Naive thymus-derived CD4-positive, alpha-beta T cell (primary cell): ENCODE measurements at places on chromosomes 5 and 9. TPM values are rescaled to one million over a fixed set of nuclear protein-coding genes. Genes with fewer than 3 reads are reported as not detected.

DNA sequence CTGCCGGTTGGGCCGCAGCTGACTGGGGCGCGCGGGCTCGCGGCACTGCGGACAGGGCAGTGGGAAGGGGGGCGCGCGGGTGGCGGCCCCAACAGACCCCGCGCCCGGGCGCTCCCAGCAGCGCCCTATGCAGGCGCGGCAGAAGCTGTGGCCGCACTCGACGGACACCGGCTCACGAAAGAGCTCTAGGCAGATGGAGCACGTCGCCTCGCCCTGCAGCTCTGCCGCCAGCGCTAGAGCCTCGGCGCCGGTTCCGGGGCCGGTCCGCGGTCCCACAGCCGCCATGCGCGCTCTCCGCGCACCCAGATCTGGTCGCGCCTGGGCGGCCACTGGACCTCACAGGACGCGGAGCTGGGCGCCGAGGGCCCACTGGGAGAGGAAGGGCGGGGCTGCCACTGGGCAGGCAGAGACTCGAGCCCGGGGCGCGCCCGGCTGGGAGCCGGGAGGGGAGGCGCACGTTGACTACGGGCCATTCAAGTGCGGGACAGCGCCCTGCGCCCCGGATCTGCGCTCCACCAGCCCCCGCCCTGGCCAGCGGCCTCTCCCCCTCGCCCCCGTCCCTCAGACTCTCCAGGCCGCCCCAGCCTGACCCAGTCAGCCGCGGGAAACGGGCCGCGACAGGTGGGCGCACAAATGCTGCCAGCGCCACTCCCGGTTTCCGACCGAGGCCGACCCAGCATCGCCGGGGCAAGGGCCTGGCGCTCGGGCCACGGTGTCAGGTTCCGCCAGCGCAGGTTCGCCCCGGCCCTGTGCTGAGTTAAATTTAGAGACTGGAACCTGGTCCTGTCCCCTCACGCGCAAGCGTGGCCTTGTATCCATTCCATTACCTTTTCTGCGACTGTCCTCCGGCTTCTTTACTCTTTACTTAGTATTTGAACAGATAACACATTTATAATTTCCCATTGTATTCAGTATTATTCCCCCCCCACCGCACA is at the start of gene TRIM7:
TSS of gene TRIM7 (minus strand) at position 371 of the 935 bp plus-strand sequence. CDS start at position 285, 86 bp downstream.
- H3K4me3 ChIP-seq, result peak within 1 kb of the TSS; percentile 67
- H3K27ac ChIP-seq, result peak within 1 kb of the TSS; percentile 73
- peaks cover 11% of the 10 kb centered on the region for H3K4me1 ChIP-seq
- DNase-seq, result peak; percentile 54

- no peak for DNase-seq
- H3K27ac ChIP-seq, result no peak overlapping the region
- H3K4me1 ChIP-seq, result no peaks in the 10 kb centered on the region
- H3K27me3 ChIP-seq, result no peaks in the 10 kb centered on the region
- H3K36me3 ChIP-seq, result no peaks in the 10 kb centered on the region
Measured at GRCh38 chr9:82363198-82363597, 374.6 kb downstream of the SPATA31D1 start.

DNA sequence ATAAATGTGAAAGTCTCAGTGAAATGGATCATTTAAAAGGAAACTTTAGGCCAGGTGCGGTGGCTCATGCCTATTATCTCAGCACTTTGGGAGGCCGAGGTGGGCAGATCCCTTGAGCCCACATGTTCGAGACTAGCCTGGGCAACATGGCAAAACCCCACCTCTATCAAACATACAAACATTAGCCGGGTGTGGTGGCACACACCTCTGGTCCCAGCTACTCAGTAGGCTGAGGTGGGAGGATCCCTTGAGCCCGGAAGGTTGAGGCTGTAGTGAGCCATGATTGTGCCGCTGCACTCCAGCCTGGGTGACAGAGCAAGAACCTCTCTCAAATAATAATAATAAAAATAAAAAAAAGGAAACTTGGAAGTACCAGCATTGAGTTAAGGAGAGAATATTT is 176.1 kb downstream of the HSPA4 start:
- no peaks in the 10 kb centered on the region for H3K4me1 ChIP-seq
- no peaks in the 10 kb centered on the region for H3K36me3 ChIP-seq
- no peak overlapping the region for H3K4me3 ChIP-seq
- DNase-seq, result no peak
- H3K27me3 ChIP-seq, result no peaks in the 10 kb centered on the region

- no peak overlapping the region for H3K27ac ChIP-seq
- no peaks in the 10 kb centered on the region for H3K27me3 ChIP-seq
- peaks cover 3% of the 10 kb centered on the region for H3K36me3 ChIP-seq
- peaks cover 3% of the 10 kb centered on the region for H3K4me1 ChIP-seq
- no peak for DNase-seq
- no peak overlapping the region for H3K4me3 ChIP-seq
Measured at GRCh38 chr9:128335161-128335560, 5.2 kb upstream of the SLC27A4 start.

The ANKRD18B gene
- not detected for polyA plus RNA-seq

DNA sequence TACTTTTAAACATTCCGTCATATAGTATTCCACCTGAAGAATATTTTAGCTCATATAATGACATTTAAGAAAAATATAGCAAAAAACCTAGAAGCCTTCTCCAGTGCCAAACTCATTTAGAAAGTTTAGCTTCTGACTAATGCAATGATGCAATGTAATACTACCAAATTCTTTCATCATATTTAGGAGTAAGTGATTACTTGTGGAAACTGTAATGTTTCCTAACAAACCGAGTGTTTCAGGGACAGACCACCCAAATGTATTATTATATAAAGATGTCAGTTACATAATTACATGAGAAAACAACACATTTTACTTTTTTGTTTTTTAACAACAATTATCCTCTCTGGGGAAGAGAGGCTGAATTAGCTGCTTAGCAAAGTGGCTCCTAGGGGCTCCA is 316.2 kb downstream of the ARL15 start:
- H3K36me3 ChIP-seq, result no peaks in the 10 kb centered on the region
- no peak overlapping the region for H3K4me3 ChIP-seq
- no peak for DNase-seq
- H3K27me3 ChIP-seq, result no peaks in the 10 kb centered on the region
- no peaks in the 10 kb centered on the region for H3K4me1 ChIP-seq

DNA sequence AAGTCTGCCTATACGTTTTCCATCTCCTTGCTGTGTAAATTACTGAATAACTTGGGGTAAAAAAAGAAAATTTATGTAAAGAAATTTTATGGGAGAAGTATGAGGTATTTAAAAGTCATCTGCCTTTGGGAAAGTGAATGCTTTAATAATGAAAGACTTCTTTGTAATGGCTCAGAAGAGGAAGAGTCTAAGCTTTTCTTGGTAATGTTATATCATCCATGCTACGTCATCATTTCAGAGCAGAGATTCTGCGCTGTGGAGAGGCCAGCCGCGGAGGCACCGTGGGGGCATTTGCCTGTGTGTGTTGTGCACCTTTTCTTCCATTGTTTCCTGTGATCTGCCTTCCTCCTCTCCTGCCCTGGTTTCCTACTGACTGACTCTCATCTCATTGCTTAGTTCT is 78.2 kb downstream of the GOLM1 start:
- no peak for DNase-seq
- no peaks in the 10 kb centered on the region for H3K4me1 ChIP-seq
- H3K36me3 ChIP-seq, result peaks cover 10% of the 10 kb centered on the region
- no peak overlapping the region for H3K27ac ChIP-seq
- H3K4me3 ChIP-seq, result no peak overlapping the region

DNA sequence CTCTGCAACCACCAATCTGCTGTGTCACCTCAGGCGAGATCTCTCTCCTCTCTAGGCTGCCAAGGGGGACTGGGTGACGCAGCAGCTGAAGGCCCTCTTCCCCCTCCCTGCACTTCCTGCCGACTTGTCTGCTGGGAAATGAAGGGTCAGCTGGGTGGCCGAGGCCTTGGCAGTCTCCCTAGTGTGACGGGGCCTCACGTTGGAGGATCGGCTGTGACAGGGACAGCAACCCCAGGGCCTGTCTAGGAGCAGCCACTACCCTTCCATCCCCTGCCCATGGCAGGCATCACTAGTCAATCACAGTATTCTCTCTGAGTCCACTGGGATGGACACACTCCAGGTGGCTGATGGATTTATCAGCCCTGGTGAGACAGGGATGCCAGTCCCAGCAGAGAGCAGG is 107.3 kb upstream of the SARDH start:
- H3K4me3 ChIP-seq, result no peak overlapping the region
- H3K36me3 ChIP-seq, result no peaks in the 10 kb centered on the region
- no peaks in the 10 kb centered on the region for H3K4me1 ChIP-seq
- H3K27me3 ChIP-seq, result no peaks in the 10 kb centered on the region

- no peaks in the 10 kb centered on the region for H3K36me3 ChIP-seq
- H3K4me1 ChIP-seq, result no peaks in the 10 kb centered on the region
- H3K27me3 ChIP-seq, result no peaks in the 10 kb centered on the region
- no peak for DNase-seq
- H3K4me3 ChIP-seq, result no peak overlapping the region
Measured at GRCh38 chr5:4983701-4984100, 156.4 kb upstream of the ADAMTS16 start.

- DNase-seq, result no peak
- no peaks in the 10 kb centered on the region for H3K4me1 ChIP-seq
- H3K27ac ChIP-seq, result no peak overlapping the region
Measured at GRCh38 chr5:53733853-53734252, 173.4 kb downstream of the NDUFS4 start.

DNA sequence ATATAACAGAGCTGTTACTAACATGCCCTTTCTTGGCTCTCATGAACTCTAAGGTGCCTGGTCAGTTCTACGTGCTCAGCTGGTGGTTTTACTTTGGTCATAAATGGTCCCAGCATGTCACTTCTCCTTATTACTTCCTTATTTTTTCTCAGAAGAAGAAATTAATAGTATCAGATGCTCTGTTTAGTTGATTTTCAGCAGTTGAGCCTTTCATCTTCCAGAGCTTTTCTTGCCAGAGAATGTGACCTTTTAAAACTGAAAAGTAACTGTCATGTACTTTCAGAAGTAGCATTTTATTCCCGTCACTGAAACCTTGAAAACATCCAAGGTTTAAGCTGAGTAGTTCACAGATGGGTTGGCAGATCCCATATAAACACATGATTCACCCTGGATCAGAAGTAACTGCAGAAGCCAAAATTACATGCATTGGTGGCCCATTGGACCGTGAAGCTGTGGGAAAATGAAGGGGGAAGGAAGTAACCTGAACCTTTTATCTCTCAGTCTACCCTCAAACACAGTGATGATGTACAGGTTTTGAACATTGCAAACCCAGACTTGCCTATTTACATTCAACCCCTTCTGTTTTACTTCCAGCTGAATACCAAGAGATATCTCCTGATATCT is 50.5 kb downstream of the HACD4 start:
- no peak for DNase-seq
- H3K4me1 ChIP-seq, result no peaks in the 10 kb centered on the region
- no peak overlapping the region for H3K27ac ChIP-seq
- H3K27me3 ChIP-seq, result no peaks in the 10 kb centered on the region

The PCDHGA8 gene
- polyA plus RNA-seq, result not detected

DNA sequence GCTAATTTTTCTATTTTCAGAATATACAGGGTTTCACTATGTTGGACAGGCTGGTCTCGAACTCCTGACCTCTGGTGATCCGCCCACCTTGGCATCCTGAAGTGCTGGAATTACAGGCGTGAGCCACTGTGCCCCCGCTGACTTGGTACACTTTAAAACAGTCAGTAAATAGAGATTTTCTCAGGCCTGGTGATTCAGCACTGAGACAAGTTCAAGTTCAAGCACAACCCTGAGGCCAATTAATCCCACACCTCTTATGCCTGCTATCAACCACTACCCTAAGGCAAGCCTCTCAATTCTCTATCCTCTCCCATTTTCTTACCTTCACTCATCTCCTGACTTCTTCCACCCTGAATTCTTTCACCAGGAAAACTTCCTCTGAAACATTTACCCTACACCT is 18.9 kb downstream of the MUSK start:
- no peaks in the 10 kb centered on the region for H3K27me3 ChIP-seq
- H3K36me3 ChIP-seq, result no peaks in the 10 kb centered on the region
- no peak overlapping the region for H3K27ac ChIP-seq
- no peaks in the 10 kb centered on the region for H3K4me1 ChIP-seq

The HAND1 gene
- not detected for polyA plus RNA-seq

The PDZD2 gene
- polyA plus RNA-seq, result 1.5 TPM

- DNase-seq, result no peak
- no peaks in the 10 kb centered on the region for H3K36me3 ChIP-seq
- no peaks in the 10 kb centered on the region for H3K4me1 ChIP-seq
- no peaks in the 10 kb centered on the region for H3K27me3 ChIP-seq
Measured at GRCh38 chr9:117795271-117795670, 91.1 kb downstream of the TLR4 start.

GRCh38 chr9:88922091-88922490 is 69.2 kb upstream of the S1PR3 start:
- no peak overlapping the region for H3K27ac ChIP-seq
- no peaks in the 10 kb centered on the region for H3K36me3 ChIP-seq
- H3K27me3 ChIP-seq, result no peaks in the 10 kb centered on the region
- H3K4me3 ChIP-seq, result peak overlapping the region; percentile 26

DNA sequence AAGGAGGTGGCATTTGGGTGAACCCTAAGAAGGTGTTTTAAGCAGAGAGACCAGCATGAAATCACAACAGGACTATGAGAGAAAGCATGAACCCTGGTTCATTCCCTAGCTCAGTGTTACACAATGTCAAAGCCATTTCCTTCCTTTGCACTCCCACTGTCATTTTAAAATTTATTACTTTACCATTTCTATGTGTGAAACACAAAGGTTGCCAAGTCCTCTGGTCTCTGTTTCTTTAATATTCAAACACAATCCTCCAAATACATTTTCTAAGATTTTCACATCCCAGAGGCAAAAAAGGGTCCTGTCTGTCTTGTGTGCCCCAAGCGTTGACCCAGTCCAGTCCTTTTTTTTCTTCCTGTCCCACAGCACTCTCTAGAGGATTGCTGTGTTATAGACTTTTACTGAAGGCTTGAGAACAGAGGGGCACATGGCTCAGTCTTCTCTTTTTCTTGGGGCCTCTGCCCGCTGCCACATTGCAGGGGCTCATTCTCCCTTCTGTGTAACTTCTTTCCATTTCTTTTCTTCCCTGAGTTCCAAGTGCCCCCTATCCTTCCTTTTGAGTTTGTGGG is 78.6 kb upstream of the SLC28A3 start:
- DNase-seq, result no peak
- no peaks in the 10 kb centered on the region for H3K36me3 ChIP-seq
- no peaks in the 10 kb centered on the region for H3K27me3 ChIP-seq
- H3K4me1 ChIP-seq, result no peaks in the 10 kb centered on the region
- H3K4me3 ChIP-seq, result no peak overlapping the region

- no peak overlapping the region for H3K27ac ChIP-seq
- no peaks in the 10 kb centered on the region for H3K4me1 ChIP-seq
- no peaks in the 10 kb centered on the region for H3K27me3 ChIP-seq
- no peak for DNase-seq
Measured at GRCh38 chr5:55427157-55427556, 107.6 kb downstream of the PLPP1 start.

DNA sequence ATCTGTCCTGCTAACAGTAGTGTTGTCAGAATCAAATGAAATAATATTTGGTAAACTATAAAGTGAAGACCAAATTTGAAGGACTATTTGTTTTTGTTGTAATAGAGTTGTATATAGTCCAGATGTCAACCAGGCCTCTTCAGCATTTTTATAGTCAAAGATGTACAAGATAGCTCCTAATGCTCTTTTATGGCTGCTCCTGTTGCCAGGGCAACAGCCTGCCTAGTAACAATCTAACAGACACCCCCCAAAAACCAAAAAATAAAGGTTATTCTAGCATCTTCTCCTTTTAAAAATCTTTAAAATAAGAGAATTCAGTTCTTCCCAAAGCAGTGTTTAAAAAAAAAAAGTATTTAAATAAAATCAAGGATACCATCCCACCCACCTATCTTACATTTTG is 49.5 kb upstream of the MACIR start:
- H3K27ac ChIP-seq, result no peak overlapping the region
- no peaks in the 10 kb centered on the region for H3K36me3 ChIP-seq
- H3K27me3 ChIP-seq, result no peaks in the 10 kb centered on the region
- H3K4me3 ChIP-seq, result no peak overlapping the region
- no peak for DNase-seq
- no peaks in the 10 kb centered on the region for H3K4me1 ChIP-seq
